NCI-H1417 treated with DMSO at 0.1 percent for 48 hours (cell line): ENCODE measurements at places on chromosomes 11 and 22.

- no peak for DNase-seq
These were observed 46.4 kb downstream of the MCM5 start for GRCh38 chr22:35446365-35446764.

DNA sequence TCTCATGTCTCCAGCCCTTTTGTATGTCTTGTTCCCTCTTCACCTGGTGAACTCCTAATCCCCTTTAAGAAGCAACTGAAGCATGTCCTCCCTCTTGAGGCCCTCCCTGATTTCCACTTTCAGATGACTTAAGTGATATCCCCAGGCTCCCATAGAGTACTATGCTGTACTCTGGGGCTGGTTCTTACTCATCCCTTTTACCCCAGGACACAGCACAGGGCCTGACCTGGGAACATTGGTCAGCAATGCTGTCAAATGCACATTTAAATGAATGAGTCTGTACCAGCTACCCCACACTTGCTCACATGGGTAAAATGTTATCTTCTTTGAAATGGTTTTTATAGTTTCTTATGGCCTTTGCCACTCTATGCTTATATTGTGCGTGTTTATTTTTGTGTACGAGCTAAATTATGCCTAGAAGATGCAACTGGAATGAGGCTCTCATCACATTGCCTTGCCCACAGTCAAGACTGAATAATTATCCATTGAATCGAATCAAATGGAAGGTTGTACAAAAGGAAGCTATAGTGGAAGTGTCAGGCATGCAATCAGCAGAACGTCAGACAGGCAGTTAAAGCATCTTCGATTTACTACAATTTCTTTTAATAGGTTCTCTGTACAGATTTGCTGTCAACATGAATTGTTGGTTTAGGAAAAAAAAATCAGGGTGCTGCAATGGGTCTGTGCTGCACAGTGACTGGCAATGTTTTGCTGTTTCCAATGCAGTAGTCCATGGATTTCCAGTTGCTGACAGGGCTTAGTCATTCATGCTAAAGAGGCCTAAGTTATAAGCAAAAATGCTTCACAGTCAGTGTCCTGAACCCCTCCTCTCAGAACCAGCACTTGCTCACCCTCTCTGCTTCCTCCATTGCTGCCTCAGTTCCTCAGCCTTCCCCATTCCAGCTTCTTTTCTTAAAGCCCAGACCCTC is 79.5 kb downstream of the PARVA start:
- DNase-seq = no peak

DNA sequence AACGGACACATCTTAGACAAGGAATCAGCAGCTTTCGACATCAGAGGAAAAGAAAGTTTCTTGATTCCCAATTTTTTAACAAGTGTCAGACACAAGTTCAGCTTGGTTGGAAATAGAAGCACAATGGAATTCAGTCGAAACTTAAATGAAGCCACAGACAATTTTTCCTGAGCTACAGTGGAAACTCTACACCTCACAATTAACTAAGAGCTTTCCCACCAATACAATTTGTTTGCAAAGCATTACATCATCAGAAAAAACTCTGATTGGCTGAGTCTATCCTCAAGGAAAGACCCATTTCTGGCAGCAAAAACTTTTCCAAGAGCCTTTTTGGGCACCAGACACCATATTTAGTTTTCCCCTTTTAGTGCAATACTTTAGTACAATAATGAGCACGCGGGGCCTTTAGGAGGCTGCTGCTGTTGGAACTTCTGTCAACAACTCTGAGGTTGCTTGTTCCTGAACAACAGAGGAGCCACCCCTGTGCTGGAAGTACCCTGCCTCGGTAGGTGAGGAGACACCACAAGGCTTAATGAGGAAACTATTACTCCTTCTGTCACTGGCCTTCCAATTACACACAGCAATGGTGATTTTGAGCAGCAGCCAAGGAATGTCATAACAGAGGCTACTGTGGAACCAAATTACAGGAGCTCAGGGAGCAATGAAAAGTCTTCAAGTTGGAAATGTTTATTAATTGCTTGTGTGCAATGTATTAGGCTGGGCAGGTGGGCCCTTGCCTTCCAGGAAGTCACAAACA is 61.9 kb upstream of the BARX2 start:
- no peak for DNase-seq

DNA sequence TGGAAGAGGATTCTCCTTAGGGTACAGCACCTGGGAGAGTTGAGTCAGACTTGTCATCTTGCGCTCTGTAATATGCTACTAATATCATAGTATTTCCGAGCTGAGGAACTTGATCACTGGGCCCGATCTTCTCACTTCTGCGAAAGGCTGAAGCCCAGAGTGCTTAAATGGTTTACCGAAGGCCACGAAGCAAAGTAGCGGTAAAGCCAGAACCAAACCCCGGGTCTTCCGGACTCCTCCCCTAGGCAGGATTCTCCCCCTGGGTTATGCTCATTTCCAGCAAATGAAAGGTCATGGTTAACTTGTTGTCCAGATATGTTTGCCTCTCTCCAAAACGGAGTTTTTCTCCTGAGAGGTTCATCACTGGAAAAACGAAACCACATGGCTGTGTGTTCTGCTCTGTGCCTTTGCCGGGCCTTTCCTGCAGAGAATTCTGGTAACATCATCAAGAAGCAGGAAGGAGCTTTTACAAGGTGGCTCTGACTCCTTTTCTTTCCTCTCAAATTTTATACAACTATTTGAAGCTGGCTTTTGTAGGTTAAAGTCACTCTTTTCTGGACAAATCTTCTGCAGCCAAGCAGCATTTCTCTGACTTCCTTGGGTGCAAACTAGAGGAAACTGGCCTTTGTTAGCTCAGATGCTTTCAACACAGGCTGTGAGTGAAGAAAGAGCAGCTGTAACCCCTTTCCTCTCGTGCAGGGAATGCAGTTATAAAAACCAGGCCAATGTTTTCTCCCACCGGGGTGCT is 35.5 kb downstream of the UBASH3B start:
- no peak for DNase-seq

GRCh38 chr11:112961751-112962578 is 745 bp downstream of the NCAM1 start:
- DNase-seq = no peak
